ENCODE measurements at places on chromosomes 4 and X. TPM values are rescaled to one million over a fixed set of nuclear protein-coding genes. Genes with fewer than 3 reads are reported as not detected.
A peak's percentile ranks its signal among the peaks of the same experiment; 100 is the strongest.

- peak; percentile 3 for DNase-seq
These were observed 2.5 kb downstream of the CPEB2 start for GRCh38 chr4:15004739-15005301.

DNA sequence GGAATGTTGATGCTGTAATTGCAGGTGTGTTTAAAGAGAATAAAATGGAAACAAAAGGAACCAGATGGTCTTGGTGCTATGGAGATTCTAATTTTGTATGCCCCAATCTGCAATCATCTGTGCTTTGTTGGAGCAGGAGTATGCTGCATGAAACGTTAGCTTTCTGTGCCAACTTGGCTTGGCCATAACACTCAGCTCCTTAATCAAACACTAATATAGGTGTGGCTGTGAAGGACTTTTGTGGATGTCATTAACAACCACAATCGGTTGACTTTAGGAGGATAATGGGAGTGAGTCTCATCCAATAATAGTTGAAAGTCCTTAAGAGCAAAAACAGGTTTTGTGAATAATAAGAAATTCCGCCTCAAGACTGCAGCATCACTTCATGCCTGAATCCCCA is 399.2 kb downstream of the NLGN4X start:
- no peak for DNase-seq

DNA sequence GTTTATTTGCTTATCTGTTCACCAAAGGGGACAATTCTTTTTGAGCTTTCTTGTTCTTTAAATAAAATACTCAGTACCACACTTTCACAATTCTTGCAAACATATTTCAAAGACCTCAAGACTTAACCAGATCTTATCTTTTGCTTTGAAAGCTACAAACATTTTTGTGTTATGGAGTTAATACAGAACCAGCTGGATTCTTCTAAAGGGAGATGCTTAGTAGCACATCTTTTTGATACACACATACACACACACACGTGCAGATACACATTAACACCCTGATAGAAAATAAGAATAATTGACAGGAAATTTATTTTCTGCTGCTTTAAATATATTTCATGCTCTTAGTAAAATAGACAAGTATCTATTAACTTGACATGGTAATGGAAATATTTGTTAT is 379.1 kb downstream of the SH2D1A start:
- DNase-seq = no peak

DNA sequence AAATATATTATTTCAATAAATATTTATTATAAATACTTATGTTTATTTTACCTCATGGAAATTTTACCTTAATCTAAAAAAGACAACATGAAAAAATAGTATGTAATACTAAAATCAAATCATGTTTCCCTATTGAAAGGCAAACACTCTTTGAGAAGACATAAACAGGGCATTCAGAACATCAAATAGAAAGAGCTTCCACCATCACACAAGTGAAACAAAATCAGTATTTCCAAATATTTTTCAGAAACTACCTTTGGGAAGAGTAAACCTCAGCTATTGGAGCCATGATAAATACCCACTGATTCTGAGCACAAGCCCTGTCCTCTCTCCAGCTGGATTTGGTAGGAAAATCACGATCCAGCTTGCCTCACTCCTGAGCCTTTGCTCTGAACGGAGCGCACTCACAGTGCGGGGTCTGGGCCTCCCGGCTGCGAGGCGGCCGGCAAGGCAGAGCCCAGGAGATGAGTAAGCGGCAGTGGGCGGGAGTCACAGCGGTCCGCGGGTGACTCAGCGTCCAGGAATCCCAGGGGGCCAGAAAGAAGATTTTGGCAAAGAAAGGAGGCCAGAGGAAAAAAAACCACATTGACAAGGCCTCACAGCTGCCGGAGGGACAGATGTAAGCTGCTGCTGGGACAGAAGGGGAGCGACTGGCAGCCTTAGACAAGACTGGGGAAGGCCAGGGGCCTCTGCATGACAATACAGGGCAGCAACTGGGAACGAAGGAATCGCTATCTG is 14.7 kb upstream of the ANXA5 start:
- DNase-seq = no peak

DNA sequence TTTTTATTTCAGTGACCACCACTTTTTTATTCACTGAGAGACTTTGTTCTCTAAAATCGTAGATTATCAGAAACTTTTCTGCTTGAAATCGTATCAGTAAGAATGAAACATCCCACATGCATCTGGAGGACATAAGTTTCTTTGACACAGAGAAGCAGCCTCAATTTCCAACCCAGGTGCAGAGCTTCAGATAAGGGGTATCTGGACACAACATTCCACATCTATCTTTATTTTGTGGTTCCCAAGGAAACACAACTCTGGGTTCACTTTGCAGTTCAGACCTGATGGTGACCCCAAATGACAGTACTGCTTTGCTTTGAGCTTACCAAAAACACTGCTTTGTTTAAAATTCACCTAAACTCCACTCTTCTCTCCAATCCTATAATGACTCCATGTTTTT is 1.3 kb upstream of the CLCN5 start:
- DNase-seq = no peak

DNA sequence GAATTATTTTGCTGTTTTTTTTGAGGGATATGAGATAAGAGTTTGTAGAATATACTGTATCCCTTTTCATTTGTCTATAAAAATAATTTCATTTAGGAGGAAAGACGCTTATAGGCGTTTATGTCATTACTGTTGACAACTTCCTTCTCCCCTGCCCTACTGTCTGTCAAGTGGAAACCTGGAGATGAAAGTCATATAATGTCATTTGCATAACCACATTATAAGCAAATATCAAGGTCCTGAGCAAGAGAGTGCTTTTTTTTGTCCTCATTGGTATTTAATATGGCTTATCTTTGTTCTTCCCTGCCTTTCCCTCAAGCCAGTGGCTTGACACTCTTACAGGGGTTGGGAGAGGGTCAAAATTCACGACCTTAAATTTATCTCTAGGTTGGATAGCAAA is 55.8 kb downstream of the LRP2BP start:
- DNase-seq = no peak

- no peak for DNase-seq
These were observed 100.2 kb downstream of the SCD5 start for GRCh38 chr4:82698412-82698811.

GRCh38 chrX:153750127-153750774 is 13.8 kb upstream of the PLXNB3 start:
- no peak for DNase-seq

DNA sequence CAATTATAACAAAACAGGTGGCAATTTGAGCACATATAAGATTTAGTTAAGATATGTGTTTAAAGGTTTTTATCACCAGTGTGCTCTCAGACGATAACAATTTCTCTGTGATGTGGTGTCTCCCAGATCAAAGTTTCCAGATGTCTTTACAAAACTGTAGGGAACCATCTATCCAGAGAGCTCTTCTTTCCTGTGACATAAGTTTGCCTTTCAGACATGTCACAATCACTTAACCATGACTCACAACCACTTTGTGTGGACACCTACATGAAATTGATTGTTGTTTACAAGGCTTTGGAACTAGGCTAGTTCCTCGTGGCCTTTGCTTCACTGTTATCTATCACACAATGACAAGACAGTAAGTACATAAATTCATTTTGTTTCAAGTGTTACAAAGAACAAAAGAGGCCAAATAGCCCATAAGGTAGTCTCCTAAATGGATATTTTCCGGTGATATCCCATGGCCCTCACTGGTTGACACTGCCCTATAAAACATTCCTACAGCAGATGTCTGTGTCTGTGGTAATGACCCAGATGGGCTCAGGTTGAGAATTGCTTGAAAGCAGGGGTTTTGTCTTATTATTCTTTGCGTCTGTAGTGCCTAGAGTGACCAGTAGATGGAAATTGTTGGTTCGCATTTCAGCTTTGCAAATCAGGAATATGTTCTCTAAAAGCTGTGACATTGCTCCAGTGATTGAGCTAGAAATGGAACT is 297.8 kb upstream of the FAM241A start:
- no peak for DNase-seq

- no peak for DNase-seq
These were observed 838 bp upstream of the ABCG2 start for GRCh38 chr4:88159229-88159725.

GRCh38 chr4:39947417-39947816 is 30.3 kb downstream of the PDS5A start:
- DNase-seq = no peak

DNA sequence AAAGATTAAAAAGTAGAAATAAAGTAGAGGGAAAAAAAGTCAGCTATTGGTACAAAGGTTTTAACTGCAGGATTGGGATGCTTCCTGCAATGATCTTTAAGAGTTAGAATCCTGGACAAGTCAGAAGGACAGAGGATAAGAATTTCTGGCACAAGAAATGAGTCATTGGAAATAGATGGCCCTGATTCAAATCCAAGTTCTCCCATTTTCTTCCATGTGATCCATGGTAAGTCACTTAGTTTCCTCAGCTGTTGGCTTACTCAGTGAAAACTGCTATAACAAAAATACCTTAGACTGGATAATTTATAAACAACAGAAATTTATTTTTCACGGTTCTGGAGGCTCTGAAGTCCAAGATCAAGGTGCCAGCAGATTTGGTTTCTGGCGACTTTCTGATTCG is 13.3 kb upstream of the TBC1D19 start:
- DNase-seq = no peak

- no peak for DNase-seq
These were observed 144.6 kb upstream of the EDNRA start for GRCh38 chr4:147336252-147336651.

DNA sequence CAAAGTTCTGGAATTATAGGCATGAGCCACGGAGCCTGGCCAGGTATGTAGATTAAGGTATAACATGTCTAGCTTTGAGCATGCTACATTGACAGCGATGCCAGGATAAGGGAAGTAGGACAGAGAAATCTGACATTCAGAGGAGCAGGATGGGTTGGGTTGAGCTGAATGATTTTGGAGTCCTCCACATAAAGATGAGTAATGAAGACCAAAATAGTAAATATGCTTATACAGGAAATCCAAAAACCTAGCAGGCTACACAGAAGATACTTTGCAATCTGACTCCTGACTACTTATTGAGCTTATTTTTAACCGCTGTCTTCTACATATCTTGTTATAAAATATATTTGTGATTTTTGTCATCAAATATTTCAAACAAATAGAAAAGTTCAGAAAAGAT is 69.7 kb downstream of the PDGFC start:
- DNase-seq = no peak

- DNase-seq = no peak
These were observed 18.9 kb downstream of the PRDM8 start for GRCh38 chr4:80216100-80216761.

- DNase-seq = no peak
These were observed 1470.4 kb downstream of the ADGRL3 start for GRCh38 chr4:62670514-62670913.

GRCh38 chr4:113183032-113183605 is 133.7 kb downstream of the ANK2 start:
- no peak for DNase-seq

DNA sequence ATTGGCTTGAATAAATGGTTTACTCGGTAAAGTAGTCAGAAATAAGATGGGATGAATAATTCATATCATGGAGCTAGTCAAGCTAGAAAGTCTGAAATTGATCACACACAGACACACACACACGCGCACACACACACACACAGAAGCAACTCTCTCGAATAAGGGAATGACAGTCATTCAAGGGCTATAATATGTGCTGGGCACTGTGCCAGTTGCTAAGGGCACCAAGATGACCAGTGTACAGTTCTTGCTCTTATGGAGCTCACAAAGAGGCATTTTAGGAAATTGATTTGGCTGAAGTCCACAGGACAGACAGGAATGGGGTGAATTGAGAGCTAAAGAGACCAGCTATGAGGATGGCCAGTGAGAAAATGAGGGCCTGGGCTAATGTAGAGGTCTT is 34.2 kb upstream of the SH3D19 start:
- DNase-seq = no peak

DNA sequence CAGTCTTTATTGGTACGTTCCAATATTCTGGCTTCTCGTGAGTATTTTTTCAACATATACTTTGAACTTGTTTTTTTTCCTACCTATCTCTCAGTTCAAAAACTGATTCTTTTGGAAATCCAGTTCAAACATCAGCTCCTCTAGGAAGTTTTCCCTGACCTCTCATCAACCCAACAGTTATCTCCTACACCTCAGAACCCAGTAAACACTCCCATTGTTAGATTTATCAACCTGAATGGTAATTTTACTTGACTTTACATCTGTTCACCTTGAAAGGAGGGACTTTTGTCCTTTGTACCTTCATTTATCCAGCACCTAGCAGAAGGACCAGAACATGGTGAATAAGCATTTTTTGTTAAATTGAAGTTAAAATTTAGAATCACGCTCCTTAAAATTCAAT is 13.6 kb downstream of the CAMK2D start:
- no peak for DNase-seq

GRCh38 chr4:147782087-147782781 is 50.3 kb downstream of the ARHGAP10 start:
- no peak for DNase-seq

GRCh38 chr4:74625981-74626380 is 168.3 kb downstream of the BTC start:
- DNase-seq = no peak

DNA sequence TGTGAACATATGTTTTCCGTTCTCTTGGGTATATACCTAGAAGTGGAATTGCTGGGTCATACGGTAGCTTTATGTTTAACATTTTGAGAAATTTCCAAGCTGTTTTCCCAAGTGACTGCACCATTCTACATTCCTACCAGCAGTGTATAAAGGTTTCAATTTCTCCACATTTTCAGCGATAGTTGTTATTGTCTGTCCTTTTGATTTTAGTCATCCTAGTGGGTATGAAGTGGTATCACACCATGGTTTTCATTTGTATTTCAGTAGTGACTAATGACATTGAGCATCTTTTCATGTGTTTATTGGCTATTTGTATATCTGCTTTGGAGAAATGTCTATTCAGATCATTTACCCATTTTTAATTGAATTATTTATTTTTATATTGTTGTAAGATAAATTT is 2.4 kb downstream of the PPEF1 start:
- DNase-seq = no peak

DNA sequence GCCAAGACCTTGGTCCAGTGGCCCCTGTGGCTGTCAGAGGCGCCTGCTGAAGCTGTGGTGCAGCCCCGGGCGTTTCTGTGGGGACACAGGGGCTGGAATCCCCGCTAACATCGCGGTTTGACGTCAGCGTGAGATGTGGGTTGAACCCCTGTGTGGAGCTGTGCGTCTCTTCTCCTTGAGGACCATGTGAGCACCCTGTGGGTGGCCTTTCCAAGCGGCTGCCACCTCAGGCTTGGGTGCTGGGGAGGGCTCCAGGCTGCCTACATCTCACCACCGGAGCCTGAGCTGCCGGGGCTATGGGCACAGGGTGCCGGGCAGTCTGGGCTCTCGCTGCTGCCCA is 27.7 kb downstream of the UVSSA start:
- DNase-seq = no peak

The NLRP2B gene
- total RNA-seq = not detected

The LNX1 gene
- 23.4 TPM for total RNA-seq

The MTTP gene
- 0.13 TPM for total RNA-seq

The SPANXN2 gene
- total RNA-seq = not detected

The GPR143 gene
- 1.4 TPM for total RNA-seq

The PIM2 gene
- 7.1 TPM for total RNA-seq

The SSX4 gene
- not detected for total RNA-seq

The PPP2R2C gene
- 32.0 TPM for total RNA-seq

The FGG gene
- not detected for total RNA-seq

The HEPH gene
- 0.76 TPM for total RNA-seq

The OTC gene
- not detected for total RNA-seq

The HSFX2 gene
- not detected for total RNA-seq

The MAGEA11 gene
- total RNA-seq = 0.44 TPM

The CFAP97 gene
- 14.6 TPM for total RNA-seq

The POU4F2 gene
- not detected for total RNA-seq

The SERTM2 gene
- not detected for total RNA-seq

The STK32B gene
- not detected for total RNA-seq

The PWWP3B gene
- total RNA-seq = not detected
